ENCODE measurements at places on chromosomes 1 and 21.

- DNase-seq = no peak
Measured at GRCh38 chr1:21254335-21254951, 35.8 kb downstream of the ECE1 start.

- no peak for DNase-seq
Measured at GRCh38 chr1:156845055-156845952, 13.6 kb downstream of the INSRR start.

DNA sequence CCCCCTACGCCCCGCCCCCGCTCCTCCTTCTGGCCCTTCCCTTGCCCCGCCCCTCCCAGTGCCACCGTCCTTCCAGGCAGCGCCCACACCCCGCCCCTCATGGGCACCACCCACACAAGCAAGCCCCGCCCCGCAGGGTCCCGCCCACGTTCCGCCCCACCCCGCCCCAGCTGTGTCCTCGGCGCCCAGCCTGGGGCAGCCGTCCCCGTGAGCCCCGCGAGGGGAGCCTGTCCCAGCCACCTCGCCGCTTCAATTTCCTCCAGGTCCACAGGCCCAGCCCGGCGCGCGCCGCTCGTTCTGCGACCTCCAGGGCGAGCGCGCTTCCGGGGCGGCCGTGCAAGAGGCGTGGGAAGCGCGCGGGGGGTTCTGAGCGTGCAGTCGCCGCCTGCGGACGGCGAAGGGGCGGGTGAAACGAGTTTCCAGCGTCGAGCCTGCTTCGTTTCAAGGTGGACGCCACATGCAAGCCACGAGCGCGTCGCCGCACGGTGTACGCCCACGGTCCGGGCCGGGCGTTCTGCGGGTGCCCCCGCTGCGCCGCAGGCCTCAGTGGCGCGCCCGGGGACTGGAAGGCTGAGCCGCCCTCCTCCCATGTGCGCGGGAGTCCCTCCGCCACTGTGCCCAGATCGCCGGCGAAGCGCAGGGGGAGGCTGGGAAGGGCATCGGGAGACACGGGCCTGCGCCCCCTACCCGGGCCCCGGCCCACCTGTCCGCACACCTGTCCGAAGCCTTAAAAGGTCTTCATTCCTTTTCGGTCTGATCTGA is 10.8 kb upstream of the FAAP20 start:
- no peak for DNase-seq

DNA sequence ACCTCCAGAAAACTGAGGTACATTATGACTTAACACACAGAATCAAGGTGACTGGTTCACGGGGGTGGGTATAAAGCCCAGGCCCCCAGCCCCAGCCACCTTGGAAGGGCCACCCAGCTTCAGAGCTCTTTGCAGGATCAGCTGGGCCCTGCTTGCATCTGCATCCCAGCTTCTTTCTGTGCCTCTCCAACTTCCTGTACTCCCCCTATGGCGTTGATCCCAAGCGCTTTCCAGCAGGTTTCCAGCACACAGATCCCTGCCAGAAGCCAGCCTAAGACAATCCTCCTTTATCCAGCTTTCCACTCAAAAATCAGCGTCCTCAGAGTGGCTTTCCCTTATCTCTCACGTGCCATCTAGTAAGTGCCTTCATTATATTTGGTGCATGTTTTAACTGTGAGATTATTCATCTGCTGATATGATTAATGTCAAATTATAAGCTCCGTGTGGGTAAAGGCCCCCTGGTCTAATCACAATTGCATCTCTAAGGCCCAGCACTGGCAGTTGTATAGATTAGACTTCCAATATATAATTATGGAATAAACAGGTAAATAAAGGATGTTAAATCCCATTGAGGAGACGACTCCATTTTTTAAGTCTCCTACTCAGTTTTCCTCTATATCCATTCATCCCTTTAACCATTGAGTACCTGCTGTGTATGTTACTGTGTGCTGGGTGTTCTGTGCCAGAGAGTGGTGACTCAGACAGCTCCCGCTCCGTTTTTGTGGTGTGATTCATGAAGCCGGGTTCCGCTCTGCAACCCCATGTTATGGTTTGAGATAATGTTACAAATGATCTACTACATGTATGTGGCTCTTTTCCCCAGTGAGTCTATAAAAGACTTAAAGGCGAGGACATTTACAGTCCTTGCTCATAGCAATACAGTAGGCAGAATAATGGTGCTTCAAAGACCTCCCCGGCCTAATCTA is 387.6 kb downstream of the PCP4 start:
- no peak for DNase-seq

GRCh38 chr21:35886887-35887286 is 173.4 kb downstream of the SETD4 start:
- DNase-seq = no peak

GRCh38 chr1:155040358-155041093 is 6.9 kb downstream of the DCST1 start:
- no peak for DNase-seq

DNA sequence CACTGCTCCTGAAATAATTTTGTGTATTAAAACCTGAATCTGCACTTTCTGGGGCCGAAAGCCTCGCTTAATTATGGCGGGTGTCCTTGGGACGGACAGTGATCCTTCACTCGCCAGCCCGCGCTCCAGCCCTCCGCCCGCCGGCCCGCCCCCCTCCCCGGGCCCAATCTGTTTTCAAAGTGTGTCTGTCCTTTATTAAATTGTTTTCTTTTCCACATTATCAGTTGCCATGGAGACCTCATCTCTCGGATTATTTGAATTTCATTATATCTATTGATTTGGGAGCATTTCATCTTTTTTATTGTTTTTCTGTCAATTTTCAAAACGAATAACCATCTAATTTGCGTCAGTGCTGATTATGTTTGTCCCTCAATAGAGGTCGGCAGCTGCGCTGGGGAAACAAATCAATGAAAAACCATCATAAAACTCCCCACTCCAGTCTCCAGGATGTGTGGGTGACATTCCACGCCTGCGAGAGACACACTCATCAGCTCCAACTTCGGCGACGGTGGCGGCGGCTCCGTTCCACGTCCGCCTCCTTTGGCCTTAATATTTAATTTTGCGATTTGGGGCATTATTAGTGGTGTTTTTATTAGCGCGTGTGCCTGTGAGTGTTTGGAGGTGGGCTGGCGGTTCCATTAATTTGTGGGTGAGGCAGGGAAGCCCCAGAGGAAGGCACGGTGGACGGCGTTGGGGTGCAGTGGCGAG is 123.9 kb downstream of the CASZ1 start:
- no peak for DNase-seq

DNA sequence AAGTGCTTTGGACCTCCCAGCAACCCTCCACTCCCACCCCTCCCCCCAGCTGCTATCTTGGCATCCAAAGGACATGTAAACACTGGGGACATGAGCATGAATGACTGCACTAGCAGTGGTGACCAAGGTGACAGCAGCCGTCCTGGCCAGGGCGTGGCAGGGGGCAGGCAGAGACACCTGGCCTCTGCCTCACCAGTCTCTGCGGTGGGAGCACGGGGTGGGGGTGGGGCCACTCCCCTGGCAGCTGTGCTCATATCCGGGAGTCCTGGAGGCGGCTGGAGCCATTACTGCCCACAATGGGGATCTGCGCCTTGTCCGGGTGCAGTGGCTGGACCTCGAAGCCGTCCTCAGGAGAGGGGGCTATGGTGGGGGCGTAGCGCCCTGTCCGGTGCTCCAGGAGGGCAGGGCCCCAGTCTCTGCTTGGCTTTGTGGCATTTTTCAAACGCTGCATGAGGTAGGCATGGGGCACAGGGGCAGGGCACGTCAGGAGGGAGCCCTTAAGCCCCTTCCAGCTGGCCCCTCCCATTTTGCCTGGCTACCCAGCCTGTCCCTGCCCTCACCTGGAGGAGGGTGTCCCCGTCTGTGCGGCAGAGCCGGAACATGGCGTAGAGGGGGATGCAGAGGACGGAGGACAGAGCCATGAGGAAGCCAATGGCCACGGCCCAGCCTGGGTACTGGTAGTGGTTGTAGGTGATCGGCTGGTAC is 6.0 kb downstream of the CCDC24 start:
- DNase-seq = no peak

- no peak for DNase-seq
Measured at GRCh38 chr1:210633636-210634035, 304.9 kb downstream of the HHAT start.

DNA sequence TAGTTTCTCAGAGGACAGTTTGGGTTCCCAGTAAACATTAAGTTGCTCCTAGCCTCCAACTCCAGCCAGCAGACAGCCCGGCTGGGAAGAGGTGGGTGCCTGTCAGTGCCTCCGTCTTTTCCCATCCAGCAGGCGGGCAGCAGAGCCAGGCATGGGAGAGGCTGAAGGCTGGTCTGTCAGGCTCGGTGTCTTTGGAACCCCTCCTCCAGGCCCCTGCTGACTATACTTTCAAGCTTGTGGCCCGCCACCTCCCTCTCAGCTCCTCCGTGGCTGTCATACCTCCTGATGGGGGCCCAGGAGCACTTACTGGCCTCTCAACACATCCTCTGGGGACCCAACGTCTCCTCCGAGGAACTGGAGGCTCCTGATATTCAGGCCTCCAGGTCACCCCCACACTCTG is 140.9 kb downstream of the ACTL8 start:
- no peak for DNase-seq

GRCh38 chr1:15683345-15684039 is 628 bp upstream of the PLEKHM2 start:
- DNase-seq = no peak

GRCh38 chr1:155858800-155859233 is 550 bp upstream of the SYT11 start:
- peak; percentile 86 for DNase-seq

- DNase-seq = no peak
Measured at GRCh38 chr1:226211181-226211821, 12.2 kb upstream of the MIXL1 start.

DNA sequence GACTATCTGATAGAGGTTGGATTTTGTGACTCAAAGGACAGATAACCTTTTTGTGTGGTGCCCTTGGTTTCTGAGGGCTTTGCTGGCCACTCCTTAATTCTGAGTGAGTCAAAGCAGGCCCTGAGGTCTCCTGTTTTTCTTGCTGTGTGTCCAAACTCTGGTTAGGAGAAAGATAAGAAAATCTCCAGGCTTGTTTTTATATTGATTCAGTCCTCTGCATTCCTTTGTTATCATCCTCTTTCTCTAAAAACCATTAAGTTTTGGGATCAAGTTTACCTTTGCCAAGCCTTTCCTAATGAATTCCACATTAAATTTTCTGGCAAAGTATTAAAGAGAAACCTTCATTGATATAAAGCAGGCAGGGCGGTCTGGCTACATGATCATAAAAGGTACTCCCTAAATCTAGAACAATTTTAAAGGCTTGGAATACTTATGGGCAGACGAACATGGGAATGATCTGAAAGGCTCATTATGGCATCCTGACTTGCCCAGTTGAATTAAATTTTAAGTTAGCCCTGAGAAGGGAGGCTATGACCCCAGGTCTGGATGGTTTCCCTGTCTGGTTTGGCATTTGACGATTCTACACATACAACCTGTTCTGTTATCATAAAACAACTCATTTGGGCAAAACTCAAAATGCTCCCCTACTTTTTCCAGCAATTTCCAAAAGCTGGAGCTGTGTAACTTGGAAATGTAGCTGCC is 20.8 kb downstream of the ZBTB8B start:
- no peak for DNase-seq

GRCh38 chr1:91872559-91873081 is 13.3 kb downstream of the TGFBR3 start:
- DNase-seq = no peak

DNA sequence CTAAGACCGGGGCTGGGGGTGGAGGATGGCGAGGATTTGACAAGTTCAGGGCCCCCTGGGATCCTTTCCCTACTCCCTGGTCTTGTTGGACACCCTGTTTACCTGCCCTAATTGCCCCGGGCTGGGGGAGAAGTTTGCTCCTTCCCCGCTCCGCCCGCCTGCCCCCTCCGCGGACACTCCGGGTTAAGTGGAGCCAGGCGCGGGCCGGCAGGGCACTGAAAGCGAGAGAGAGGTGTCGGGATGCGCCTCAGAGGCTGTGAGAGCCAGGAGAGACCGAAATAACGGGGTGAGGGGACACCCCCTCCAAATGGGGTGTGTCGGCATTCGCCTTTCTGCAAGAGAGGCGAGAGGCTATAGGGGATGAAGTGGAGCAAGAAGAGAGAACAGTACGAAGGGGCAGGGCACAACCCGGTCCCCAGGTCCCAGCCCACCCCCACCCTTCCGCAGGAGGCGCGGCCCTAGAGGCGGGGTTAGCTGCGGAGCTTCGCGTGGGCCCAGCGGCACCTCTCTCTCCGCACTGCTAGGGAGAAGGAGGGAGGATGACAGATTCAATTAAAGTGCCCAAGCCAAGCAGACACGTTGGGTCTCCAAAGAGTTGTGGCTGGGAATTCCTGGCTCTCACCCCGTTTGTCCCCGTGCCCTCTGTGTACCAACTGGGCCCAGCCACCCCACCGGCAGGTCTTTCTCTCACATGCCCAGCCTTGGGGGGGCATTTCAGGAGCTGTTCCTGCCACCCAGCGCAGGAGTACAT is 3.8 kb downstream of the EFNA3 start:
- DNase-seq = no peak

DNA sequence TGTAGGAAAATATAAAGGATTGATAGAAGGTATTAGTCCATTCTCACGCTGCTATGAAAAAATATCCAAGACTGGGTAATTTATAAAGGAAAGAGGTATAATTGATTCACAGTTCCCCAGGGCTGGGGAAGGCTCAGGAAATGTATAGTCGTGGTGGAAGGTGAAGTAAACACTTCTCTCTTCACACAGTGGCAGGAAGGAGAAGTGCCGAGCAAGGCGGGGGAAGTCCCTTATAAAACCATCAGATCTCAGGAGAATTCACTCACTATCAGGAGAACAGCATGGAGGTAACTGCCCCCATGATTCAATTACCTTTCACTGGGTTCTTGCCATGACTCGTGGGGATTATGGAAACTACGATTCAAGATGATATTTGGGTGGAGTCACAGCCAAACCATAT is 1806.0 kb downstream of the MRPL39 start:
- no peak for DNase-seq
